M059J (cell line): ENCODE measurements at places on chromosomes 4 and X. TPM values are rescaled to one million over a fixed set of nuclear protein-coding genes. Genes with fewer than 3 reads are reported as not detected.

The MAGEA12 gene
- 13.4 and 15.5 TPM in 2 replicates for total RNA-seq

The ZNF718 gene
- total RNA-seq, result 3.2 and 3.4 TPM in 2 replicates

The MAP7D3 gene
- 28.1 and 38.8 TPM in 2 replicates for total RNA-seq

The FABP2 gene
- total RNA-seq, result not detected in 2 replicates

The DAPP1 gene
- total RNA-seq, result 0.49 and 0.76 TPM in 2 replicates

The MED28 gene
- 4.9 and 11.1 TPM in 2 replicates for total RNA-seq

The NOP14 gene
- 12.3 and 18.0 TPM in 2 replicates for total RNA-seq

The UGT2B17 gene
- 0.22 and 1.2 TPM in 2 replicates for total RNA-seq

The GSPT2 gene
- 8.3 and 8.8 TPM in 2 replicates for total RNA-seq

The RHOXF1 gene
- not detected in 2 replicates for total RNA-seq

The PRSS12 gene
- total RNA-seq, result 0.59 and 2.6 TPM in 2 replicates

The LRP2BP gene
- 0.07 and 0.34 TPM in 2 replicates for total RNA-seq

The EDNRA gene
- 4.3 and 6.5 TPM in 2 replicates for total RNA-seq

The DCTD gene
- total RNA-seq, result 65.9 and 91.5 TPM in 2 replicates

The NBDY gene
- 6.7 and 14.5 TPM in 2 replicates for total RNA-seq

The NLGN3 gene
- 0.10 and 0.15 TPM in 2 replicates for total RNA-seq

The PHKA2 gene
- total RNA-seq, result 3.1 and 8.3 TPM in 2 replicates

The MAML3 gene
- 1.6 and 2.3 TPM in 2 replicates for total RNA-seq

The TXLNG gene
- total RNA-seq, result 7.2 and 10.7 TPM in 2 replicates

The DCLK2 gene
- 14.8 and 18.2 TPM in 2 replicates for total RNA-seq

The NKAP gene
- total RNA-seq, result 3.3 and 8.9 TPM in 2 replicates

The CHIC1 gene
- total RNA-seq, result 13.9 and 22.8 TPM in 2 replicates

The SLC7A11 gene
- 7.8 and 9.2 TPM in 2 replicates for total RNA-seq

The IL2 gene
- total RNA-seq, result not detected in 2 replicates

The TEX13D gene
- total RNA-seq, result not detected in 2 replicates

The NDST4 gene
- total RNA-seq, result 0.12 TPM in 1 of 2 replicates, not detected in the other

The TRO gene
- 10.6 and 18.7 TPM in 2 replicates for total RNA-seq

The TMPRSS11E gene
- total RNA-seq, result not detected in 2 replicates

The GLOD5 gene
- total RNA-seq, result not detected in 2 replicates

The CENPVL3 gene
- not detected in 2 replicates for total RNA-seq

The ETFDH gene
- 11.8 and 17.2 TPM in 2 replicates for total RNA-seq

The ZMAT1 gene
- total RNA-seq, result 0.62 and 0.86 TPM in 2 replicates
